ENCODE measurements at places on chromosomes 13 and 19. TPM values are rescaled to one million over a fixed set of nuclear protein-coding genes. Genes with fewer than 3 reads are reported as not detected.

RPL18 gene
- 2,604 TPM for total RNA-seq

FGF14 gene
- total RNA-seq: not detected

C1QTNF9 gene
- not detected for total RNA-seq

ICAM1 gene
- total RNA-seq: 15.0 TPM

MBD3L5 gene
- not detected for total RNA-seq

TGFBR3L gene
- 2.7 TPM for total RNA-seq

GSX1 gene
- total RNA-seq: not detected

CEACAM8 gene
- total RNA-seq: not detected

CEACAM3 gene
- total RNA-seq: not detected

RASGRP4 gene
- not detected for total RNA-seq

TMPRSS9 gene
- not detected for total RNA-seq

ZNF534 gene
- total RNA-seq: not detected

NUMBL gene
- total RNA-seq: 3.5 TPM

MEDAG gene
- total RNA-seq: not detected

WTIP gene
- total RNA-seq: 0.08 TPM

FOXO1 gene
- total RNA-seq: 97.2 TPM

DHDH gene
- 0.68 TPM for total RNA-seq

KL gene
- total RNA-seq: not detected

CBY2 gene
- total RNA-seq: not detected

LHB gene
- total RNA-seq: not detected

TINCR gene
- total RNA-seq: 1.1 TPM

CCDC9 gene
- total RNA-seq: 53.7 TPM

Measured in CD8-positive, alpha-beta T cell (primary cell).